Dermis lymphatic vessel endothelial cell (primary cell): ENCODE measurements at places on chromosomes 4 and X. TPM values are rescaled to one million over a fixed set of nuclear protein-coding genes. Genes with fewer than 3 reads are reported as not detected.

PLXNB3 gene
- 2.4 and 3.1 TPM in 2 replicates for total RNA-seq

MSANTD1 gene
- 0.09 and 0.11 TPM in 2 replicates for total RNA-seq

ADH7 gene
- not detected in 2 replicates for total RNA-seq

CFP gene
- 0.09 and 0.11 TPM in 2 replicates for total RNA-seq

MAGEA8 gene
- not detected in 2 replicates for total RNA-seq

IRS4 gene
- under 0.01 and 0.09 TPM in 2 replicates for total RNA-seq

USP17L5 gene
- not detected in 2 replicates for total RNA-seq

GNL3L gene
- total RNA-seq, result 22.0 and 36.4 TPM in 2 replicates

ZMAT1 gene
- 0.76 and 1.9 TPM in 2 replicates for total RNA-seq

HTRA3 gene
- 1.0 and 2.2 TPM in 2 replicates for total RNA-seq

FAM199X gene
- total RNA-seq, result 26.0 and 28.9 TPM in 2 replicates

ANOS1 gene
- under 0.01 and 0.09 TPM in 2 replicates for total RNA-seq

GUCY1B1 gene
- total RNA-seq, result 11.5 and 15.5 TPM in 2 replicates

RAP1GDS1 gene
- 58.2 and 71.9 TPM in 2 replicates for total RNA-seq

GPR173 gene
- total RNA-seq, result 1.1 and 1.5 TPM in 2 replicates

SLC2A9 gene
- 1.2 and 1.4 TPM in 2 replicates for total RNA-seq

LRP2BP gene
- 0.95 and 1.5 TPM in 2 replicates for total RNA-seq

ESX1 gene
- 0.17 and 0.22 TPM in 2 replicates for total RNA-seq

OPRPN gene
- total RNA-seq, result not detected in 2 replicates

SYTL4 gene
- total RNA-seq, result 23.9 and 26.8 TPM in 2 replicates

ART3 gene
- not detected in 2 replicates for total RNA-seq

GAGE12D gene
- total RNA-seq, result not detected in 2 replicates

USP17L17 gene
- total RNA-seq, result not detected in 2 replicates

POF1B gene
- 0.87 and 6.6 TPM in 2 replicates for total RNA-seq

ASB9 gene
- total RNA-seq, result 0.43 and 0.54 TPM in 2 replicates

SSX4B gene
- not detected in 2 replicates for total RNA-seq

DDX53 gene
- under 0.01 TPM in 1 of 2 replicates, not detected in the other for total RNA-seq

NUDT10 gene
- total RNA-seq, result under 0.01 and 0.11 TPM in 2 replicates

CCKAR gene
- not detected in 2 replicates for total RNA-seq

SPANXN3 gene
- not detected in 2 replicates for total RNA-seq

F9 gene
- total RNA-seq, result not detected in 2 replicates

SPACA5 gene
- total RNA-seq, result not detected in 2 replicates

SPARCL1 gene
- 0.87 and 1.5 TPM in 2 replicates for total RNA-seq

DGKK gene
- not detected in 2 replicates for total RNA-seq

CACNA1F gene
- total RNA-seq, result under 0.01 TPM in 2 replicates

SPRY1 gene
- 8.5 and 24.5 TPM in 2 replicates for total RNA-seq

CYTL1 gene
- total RNA-seq, result 5.5 and 13.9 TPM in 2 replicates

SMARCA1 gene
- 19.7 and 23.0 TPM in 2 replicates for total RNA-seq
